Astrocyte of the spinal cord (primary cell): ENCODE measurements at places on chromosomes 7 and 10.

GRCh38 chr7:115004121-115004520, 82.2 kb downstream of the MDFIC start:
- no peak for DNase-seq

- no peak for DNase-seq
These were observed 10.3 kb downstream of the ZNF775 start for GRCh38 chr7:150389532-150389816.

DNA sequence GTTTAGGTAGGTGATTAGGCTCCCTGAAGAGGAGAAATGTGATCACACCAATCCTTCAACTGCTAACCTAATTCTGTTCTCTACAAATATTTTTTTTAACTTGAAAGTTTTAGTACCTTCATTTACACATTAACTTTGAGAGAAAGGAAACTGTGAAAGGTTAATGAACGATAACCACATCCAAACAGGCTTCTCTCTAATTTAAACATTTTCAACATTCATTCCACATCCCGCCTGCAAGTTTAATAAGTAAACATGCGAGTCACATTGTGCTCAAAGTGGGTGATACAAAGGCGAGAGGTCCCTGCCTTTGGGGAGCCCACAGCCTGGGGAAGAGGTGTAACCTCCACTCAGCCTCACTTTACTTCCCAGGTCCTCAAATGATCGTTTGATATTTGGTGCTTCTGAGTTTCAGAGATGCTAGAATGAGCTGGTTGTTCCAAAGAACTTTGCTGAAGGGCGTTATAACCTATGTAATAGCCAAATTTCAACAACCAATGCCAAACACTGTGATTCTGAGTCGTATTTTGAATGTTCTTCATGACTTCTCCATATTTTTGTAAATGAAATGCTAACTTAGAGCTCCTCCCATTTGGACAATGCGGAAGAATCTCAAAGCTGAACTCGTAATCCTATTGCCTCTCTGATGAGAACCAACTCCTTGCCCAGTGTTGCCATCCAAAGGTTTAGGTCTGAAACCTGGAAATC, 47.5 kb downstream of the DENND2A start:
- DNase-seq = no peak

GRCh38 chr10:86579883-86580520, 58.4 kb upstream of the WAPL start:
- DNase-seq = no peak

DNA sequence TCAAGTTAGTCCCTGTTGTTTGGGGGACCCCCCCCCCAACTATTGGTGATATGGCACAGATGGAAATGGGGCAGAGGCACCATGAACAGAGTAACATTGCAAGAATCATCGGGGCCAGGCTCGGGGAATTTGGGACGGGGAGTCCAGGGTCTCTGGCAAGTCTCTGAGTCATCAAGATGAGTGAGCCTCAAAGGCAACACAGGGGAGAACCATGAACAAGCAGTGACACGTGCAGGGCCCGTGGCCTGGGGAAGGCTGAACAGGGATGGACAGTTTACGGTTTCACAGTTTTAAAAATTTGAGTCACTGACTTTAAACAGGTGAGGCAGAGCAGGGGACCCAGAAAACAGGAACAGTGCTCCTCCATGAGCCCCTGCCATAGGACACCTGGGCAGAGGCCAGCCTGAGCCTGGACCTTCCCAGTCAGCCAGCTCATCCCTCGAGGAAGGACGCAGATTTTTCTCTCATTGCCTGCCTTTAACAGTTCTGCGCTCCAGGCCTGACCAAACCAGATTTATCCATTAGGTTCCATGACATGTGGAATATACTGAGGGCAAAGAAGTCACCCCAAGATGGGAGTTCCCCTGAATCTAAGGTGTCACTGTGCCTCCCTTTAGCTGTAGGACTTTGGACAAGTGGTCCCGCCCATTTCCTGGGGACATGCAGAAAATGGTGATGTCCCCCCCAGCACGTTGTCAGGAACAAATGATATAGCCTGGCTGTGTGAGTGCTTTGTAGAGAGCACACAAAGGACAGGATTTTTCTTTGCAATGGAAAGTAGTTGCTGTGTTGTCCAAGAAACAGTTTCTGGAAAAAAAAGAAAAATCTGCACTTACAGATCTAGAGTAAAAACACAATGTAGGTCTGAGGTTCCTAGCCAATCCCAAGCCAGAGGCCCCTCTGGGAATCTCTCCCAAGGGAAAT, 23.8 kb downstream of the CHST15 start:
- DNase-seq = no peak

- DNase-seq = no peak
These were observed 127.2 kb upstream of the SP8 start for GRCh38 chr7:20913853-20914252.

GRCh38 chr10:106799776-106800175, 364.7 kb downstream of the SORCS1 start:
- no peak for DNase-seq

- no peak for DNase-seq
These were observed 65.8 kb downstream of the MGMT start for GRCh38 chr10:129532838-129533237.

GRCh38 chr10:87925570-87925969, 62.1 kb downstream of the PTEN start:
- DNase-seq = peak; percentile 44

- DNase-seq = peak; percentile 41
These were observed 72.7 kb upstream of the PRKG1 start for GRCh38 chr10:51001587-51001986.

DNA sequence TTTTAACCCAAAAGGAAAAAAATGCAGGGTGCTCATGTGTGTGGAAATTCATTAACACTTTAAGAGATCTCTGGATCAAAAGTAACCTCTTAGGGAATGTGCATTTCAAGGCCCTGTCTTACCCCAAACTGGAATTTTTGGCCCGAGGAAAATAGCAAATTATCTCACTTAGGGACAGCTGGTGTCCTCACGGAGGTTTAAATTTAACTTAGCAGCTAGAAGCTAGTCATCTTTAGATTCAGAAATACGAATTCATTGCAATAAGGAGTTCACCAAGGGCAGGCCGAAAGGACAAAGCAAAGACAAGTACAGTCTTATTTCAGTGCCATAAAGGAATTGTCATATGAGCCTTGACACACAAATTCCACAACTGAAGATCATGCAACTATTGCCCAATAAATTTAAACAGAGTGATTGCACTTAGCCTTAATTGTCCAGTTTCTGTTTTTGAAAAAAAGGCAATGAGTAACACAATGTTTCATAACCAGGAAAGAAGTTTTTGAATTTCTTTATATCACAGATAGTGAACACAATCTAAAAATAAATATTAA, 22.4 kb upstream of the SEMA3C start:
- DNase-seq = peak; percentile 50

- no peak for DNase-seq
These were observed 22.0 kb upstream of the TM9SF3 start for GRCh38 chr10:96608805-96609204.

- peak; percentile 5 for DNase-seq
These were observed 213.9 kb upstream of the LRRN3 start for GRCh38 chr7:110877016-110877415.

- peak; percentile 38 for DNase-seq
These were observed 213.0 kb downstream of the PTPRN2 start for GRCh38 chr7:158374586-158374985.

DNA sequence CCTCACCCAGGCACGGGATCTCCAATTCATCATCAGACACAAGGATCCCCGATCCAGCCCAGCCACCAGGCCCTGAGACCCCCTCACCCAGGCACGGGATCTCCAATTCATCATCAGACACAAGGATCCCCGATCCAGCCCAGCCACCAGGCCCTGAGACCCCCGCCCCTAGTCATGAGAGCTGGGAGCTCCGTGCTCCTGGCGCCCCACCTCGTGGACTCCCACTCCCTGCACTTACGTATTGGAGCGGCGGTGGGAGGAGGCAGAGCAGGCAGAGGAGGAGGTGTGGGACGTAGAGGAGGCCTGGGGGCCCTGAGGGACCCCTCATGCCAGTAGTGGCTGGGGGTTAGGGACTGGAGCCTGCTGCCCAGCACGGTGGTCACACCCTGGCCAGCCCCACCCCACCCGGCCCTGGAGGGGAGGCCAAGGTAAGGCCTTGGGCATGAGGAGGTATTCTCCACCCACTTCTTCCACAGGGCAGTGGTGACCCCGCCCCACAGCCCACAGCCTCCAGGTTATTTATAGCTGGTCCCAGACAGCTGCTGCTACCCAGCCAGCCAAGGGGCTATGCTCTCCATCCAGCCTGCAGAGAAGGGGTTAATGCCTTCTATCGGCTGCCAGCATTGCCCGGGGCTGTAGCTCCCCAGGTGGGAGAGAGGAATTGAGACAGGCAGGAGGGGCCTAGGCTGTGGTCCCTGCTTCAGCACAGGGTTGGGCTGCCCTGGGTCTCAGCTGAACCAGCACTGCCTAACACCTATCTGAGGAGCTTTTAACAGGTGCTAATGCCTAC, 17.6 kb upstream of the CRHR2 start:
- no peak for DNase-seq

DNA sequence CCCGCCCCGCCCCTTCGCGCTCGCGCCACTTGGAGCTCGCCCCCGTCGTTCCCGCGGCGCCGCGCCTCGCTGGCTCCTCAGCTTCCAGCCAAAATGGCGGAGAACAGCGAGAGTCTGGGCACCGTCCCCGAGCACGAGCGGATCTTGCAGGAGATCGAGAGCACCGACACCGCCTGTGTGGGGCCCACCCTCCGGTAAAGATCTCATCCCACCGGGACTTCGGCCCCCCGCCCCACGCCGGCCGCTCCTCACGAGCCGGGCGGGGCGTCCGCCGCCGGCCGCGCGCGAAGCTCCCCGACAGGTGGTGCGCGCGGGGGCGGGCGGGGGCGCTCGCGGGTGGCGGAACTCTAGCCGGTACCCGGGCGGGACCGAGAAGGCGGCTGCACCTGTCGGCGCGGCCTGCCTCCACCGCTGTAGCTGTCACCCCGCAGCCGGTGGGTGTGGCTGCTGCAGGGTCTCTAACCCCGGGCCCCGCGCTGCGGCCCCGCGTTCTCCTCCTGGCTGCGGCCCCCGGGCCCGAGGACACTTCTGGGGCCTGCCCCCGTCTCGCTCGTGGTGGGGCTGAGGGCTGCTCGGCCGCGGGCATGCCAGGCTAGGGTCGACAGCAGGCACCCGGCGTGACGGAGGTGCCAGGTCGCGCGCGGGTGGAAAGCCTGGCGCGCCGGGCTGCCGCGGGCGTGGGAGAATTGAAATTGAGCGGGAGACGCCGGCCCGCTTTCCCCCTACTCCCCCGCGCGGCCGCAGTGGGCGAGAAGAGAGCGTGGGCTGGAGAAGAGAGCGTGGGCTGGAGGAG, at the start of gene EXOC6:
Gene EXOC6, plus strand, starts transcription at position 80 of the 793 bp plus-strand sequence. Its CDS starts 14 bp downstream, at position 94.
- peak; percentile 78 for DNase-seq
